Left lobe of liver (tissue), 2 donors: ENCODE measurements at places on chromosomes 2 and 18.
A peak's percentile ranks its signal among the peaks of the same experiment; 100 is the strongest.

GRCh38 chr2:98522854-98523253 lies 78.2 kb downstream of the INPP4A start:
- DNase-seq: no peak

GRCh38 chr18:51537487-51537886 lies 340.0 kb upstream of the MEX3C start:
- no peak for DNase-seq

GRCh38 chr2:136920652-136921333 lies 155.4 kb downstream of the THSD7B start:
- no peak for DNase-seq

DNA sequence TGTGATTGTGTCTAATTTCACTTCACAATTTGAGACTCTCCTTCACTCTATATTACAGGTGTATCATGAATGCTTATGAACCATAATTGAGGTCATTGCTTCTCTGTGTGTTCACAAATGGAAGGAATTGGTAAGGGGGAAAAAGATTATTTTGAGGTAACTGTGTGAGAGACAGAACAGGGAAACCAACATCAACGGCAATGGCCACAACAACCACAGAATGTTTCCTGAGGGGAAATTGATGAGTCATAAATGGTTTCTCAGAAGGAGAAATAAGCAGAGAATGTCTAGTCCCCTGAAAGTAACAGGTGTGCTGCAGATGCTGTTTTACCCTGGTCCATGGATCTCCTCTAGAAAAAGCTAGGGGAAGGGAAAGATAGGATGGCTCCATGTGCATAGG lies 361.2 kb upstream of the GALNT5 start:
- no peak for DNase-seq

- DNase-seq: no peak
Observed at GRCh38 chr18:34892379-34892778, 148.8 kb upstream of the MAPRE2 start.

- no peak for DNase-seq
Observed at GRCh38 chr18:45255197-45255890, 359.9 kb upstream of the SLC14A2 start.

DNA sequence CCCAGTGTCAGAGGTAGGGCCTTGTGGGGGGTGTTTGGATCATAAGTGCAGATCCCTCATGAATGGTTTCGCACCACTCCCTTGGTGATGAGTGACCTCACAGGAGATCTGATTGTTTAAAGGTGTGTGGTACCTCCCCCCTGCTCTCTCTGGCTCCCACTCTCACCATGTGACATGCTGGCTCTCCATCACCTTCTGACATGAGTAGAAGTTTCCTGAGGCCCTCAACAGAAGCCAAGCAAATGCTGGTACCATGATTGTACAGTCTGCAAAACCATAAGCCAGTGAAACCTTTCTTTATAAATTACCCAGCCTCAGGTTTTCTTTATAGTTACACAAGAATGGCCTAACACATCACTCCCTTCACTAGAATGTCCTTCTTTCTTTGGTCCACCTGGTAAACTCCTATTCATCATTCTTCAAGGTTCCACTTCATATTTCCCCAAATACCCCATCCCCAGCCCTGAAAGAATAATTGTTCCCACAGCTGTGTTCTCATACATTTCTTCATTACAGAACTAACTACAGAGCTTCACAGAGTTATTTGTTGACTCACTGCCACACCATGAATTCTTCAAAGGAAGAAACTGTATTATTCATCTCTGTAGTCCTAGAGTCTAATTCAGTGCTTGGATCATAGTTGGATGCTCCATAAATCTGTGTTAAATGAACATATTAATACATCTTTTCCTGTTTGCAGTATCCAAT lies 81.2 kb upstream of the STK17B start:
- DNase-seq: no peak

GRCh38 chr2:38610851-38611801 lies 8.4 kb upstream of the HNRNPLL start:
- no peak for DNase-seq

DNA sequence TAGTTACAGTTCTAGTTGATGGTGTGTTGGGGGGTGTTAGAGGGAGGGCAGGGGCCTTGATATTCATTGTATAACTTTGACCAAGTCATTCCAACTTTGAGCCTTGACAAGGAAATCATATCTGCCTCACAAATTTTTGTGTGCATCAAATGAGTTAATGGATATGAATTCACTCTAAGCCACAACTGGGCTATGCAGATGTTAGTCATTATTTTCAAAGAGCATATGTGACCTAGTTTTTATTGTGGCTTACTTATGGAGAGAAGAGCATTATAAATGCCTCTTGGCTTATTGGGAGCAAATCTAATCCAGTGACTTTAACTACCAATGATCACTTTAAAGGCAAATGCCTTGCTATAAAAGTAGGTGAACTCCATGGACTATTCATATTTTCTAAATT lies 250.2 kb downstream of the LPIN1 start:
- no peak for DNase-seq

DNA sequence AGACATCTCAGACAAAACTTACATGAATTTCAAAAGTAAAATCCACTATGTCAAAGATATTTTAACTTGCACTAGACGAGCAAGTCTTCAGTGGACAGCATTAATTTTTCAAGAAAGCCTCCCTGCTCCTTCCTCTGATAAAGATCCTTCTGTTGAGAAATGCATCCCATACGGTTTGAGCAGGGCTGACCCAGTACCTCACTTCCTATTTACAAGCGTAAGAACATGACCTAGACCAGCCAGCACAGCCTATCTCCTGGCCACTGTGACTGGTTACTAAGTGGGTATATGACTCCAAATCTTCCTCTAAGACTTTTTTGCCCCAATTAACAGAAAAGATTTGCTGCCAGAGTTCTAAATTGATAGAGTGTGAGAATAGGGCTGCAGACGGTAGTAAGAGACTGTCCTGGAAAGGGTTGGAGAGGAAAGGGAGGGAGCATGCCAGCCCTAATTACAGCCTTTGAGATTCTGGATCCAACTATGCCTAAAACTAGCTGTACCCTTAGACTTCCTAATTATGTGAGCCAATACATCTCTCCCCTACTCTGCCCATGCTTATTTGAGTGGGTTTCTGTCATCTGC lies 108.4 kb downstream of the PRELID3A start:
- DNase-seq: no peak

DNA sequence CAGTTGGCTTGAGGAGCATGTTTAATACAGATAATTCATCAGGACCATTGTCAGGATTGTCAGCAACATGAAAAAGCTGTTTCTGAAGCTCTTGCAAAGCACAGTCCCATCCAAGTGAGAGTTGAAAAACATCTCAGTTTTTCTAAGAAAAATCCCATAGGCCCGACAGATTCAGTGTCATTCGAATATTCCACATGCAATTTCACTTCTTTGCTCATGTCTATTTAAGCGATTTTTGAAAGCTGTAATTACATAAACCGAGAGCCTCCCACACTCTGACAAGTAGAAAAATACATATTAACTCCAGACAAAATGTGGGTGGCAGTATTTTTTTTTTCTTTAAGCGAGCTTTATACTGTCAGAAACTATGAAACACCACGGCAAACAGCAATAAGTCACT lies 134.7 kb upstream of the GALNT5 start:
- no peak for DNase-seq

DNA sequence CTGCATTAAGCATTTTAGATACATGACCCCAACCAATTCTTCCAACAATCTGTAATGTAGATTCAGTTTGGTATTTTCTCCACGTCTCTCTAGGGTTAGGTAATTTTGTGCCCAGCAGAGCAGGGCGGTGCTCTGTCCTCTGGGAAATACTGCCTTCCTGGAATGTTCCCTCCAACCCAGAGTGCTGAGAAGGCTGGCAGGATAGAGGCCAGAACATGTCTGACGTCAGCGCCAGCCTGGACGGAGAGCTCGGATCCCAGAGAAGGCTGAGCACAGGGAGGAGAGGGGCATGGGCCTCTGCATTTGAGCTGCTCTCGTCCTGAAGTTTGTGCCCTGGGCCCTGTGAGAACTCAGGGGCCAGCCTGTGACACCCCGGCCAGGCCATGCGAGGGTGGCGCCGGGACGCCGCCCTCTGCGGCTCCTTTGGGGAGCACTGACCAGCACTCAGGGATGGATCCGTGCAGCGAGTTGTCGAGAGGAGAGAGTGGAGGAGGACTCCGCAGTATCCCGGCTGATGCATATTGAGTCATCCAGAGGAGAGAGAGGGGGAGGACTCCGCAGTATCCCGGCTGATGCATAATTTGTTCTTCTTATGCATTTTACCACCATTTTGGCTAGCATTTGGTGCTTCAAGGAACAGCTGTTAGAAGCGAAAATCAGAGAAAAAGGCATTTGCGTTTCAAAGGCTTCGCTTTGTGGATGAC lies 80.0 kb upstream of the PXDN start:
- no peak for DNase-seq

GRCh38 chr2:232721882-232722281 lies 24.8 kb downstream of the GIGYF2 start:
- no peak for DNase-seq

GRCh38 chr2:199409759-199410529 lies 47.8 kb downstream of the SATB2 start:
- DNase-seq: no peak

- DNase-seq: no peak
Observed at GRCh38 chr2:53636109-53636508, 131.5 kb upstream of the CHAC2 start.

DNA sequence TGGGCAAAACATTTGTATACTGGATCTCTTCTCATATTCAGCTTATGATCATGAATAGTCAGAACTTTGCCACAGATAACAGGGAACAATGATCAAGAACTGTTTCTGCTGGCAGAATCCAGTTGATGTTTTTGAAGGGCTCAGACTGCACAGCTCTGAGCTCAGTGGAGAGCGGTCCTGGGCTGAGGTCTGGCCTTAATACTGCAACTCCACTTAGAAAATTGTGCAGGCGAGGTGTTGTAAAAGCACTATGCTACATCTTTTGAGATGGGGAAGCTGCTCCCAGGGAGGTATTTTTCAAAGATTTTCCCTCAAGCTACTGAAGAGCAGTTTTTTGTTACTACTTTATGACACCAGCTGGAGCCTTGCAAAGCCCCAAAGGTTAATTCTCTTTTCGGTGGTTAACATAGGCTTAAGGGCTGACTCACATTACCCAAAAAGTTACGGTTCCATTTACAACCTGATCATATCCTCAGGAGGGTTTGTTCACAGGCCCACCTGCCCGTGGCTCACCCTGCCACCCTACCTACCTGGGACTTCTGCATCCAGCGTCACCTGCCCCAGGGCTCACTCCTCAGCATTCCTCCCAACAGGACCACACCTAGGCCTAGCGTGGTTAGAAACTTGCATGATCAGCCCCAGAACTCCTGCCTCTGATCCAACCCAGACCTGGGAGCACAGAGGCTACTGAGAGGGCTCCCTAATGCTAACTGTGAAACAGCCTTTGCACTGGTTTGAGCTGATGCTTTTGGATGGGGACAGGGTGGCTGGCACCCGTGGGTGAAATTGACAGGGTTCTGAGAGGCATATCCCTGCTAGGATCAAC lies 114.4 kb downstream of the NCK2 start:
- no peak for DNase-seq

- no peak for DNase-seq
Observed at GRCh38 chr18:12886498-12887126, 2.6 kb upstream of the PTPN2 start.

- peak; percentile 77 for DNase-seq
Observed at GRCh38 chr2:215982465-215982875, 30.9 kb downstream of the MREG start.

- DNase-seq: no peak
Observed at GRCh38 chr2:44324971-44325426, 36.3 kb downstream of the PREPL start.

DNA sequence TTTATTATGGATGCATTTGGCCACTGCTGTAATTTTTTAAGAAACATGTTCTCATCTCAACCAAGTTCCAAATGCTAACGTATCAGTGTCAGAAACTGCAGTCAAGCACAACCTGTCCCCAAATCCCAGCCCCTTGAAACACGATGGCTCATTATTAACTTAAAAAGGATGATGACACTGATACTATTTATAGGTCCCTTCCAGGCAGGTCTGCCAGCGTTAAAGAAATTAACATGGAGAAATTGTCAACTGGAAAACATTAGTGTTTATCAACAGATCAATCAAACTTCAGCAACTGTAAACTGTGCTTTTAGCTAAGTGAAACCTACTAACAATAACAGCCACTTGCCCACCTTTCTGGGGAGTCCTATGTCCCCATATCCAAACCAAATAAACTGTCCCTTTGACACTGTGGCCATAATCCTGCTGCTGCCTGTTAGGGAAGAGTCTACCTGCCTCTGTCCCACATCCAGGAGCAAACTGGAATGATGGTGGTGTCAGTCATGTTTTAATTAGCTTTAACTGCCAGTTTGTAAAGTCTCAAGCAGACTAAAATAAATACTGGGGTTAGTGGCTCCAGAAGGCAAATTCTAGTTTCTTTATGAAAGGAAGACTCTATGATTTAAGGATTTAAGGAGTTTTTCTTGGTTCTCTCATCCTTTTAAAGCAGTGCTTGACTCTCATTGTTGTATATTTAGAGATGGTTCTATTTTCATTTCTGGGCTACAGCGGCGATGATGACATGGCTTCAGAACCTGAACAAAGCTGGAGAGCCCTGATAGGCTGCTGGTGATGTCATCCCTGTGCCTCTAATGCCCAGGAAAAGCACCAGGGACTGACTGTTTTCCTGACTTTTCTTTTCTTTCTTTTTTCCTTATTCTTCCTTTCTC lies 583.6 kb upstream of the PIK3C3 start:
- DNase-seq: no peak

DNA sequence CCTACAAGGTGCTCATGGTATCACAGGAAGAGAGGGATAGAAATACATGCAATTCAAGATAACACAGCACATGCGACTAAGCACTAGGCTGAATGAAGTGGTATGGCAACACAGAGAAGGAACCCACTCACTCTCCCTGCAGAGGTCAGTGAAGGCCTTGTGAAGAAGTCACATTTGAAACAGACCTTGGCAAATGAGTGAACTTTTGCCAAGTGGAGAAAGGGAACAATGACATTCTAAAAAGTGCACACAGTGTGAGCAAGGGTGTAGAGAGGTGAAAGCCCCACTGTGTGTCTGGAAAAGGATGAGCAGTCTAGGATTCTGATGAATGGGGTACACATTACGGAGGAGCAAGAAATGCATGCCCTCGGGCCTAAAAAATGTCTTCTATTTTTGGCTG lies 23.3 kb downstream of the KLF7 start:
- DNase-seq: no peak

- DNase-seq: no peak
Observed at GRCh38 chr2:222864296-222864695, 3.5 kb downstream of the ACSL3 start.

DNA sequence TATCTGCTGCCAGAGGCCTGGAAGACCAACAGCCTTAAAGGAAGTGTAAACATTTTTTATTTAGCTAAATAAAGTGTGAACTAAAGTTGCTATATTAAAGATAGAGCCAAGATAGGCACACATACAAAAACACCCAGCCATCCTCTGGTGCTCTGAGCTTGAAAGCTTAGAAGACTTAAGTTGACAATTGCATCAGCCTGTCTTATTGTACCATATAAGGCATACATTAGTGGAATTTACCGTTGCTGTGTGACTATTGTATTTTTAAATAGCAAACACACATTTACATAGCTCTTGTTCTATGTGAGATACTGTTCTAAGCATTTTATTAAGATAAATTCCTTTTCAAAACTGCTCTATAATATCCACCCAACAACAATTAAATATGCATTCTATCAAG lies 736.6 kb upstream of the ZEB2 start:
- no peak for DNase-seq
